Right atrium auricular region (tissue), 2 donors: ENCODE measurements at places on chromosomes 3 and 15. TPM values are rescaled to one million over a fixed set of nuclear protein-coding genes. Genes with fewer than 3 reads are reported as not detected.

The KNL1 gene
- 4.6 TPM for total RNA-seq

The PTH1R gene
- total RNA-seq = 7.2 TPM

DNA sequence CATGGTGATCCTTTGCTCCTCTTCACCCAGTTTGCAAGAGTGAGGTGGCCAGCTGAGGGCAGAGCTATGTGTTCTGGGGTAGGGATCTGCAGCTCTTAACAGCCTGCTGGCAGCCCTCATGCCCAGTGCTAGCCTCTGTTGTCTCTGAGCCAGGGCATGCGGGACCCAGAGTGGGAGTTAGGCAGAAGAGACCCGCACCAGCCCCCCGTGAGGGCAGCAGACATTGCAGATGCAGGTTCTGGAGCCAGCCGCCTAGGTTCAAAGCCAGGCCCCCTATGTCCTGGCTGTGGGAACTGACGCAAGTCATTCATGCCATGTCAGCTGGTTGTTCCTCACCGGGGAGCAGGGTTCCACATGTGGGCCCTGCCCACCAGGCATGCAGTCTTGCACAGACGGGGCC is 74.7 kb downstream of the DNAJB8 start:
- DNase-seq = no peak

DNA sequence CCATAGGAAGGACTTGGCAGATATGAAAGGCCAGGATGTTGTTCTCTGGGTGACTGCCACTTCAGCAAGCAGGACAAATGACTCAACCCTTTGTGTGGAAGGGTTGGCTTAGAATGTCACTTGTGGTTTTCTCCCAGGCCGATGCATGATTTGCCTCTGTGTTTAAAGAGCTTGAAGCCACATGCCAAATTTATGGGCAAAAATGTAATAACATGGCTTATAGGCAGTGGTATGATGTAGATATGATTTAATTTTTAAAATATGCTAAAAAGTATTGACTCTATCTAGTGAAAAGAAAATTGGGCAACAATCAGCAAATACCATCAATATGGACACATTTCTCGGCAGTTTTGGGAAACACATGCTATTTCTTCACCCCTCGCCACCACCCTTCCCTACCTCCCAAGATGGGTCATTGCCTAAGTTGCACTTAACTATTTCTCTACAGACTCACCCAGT is 114.6 kb downstream of the CYP19A1 start:
- DNase-seq = peak; percentile 63

GRCh38 chr3:177750436-177750835 is 553.2 kb upstream of the TBL1XR1 start:
- no peak for DNase-seq

DNA sequence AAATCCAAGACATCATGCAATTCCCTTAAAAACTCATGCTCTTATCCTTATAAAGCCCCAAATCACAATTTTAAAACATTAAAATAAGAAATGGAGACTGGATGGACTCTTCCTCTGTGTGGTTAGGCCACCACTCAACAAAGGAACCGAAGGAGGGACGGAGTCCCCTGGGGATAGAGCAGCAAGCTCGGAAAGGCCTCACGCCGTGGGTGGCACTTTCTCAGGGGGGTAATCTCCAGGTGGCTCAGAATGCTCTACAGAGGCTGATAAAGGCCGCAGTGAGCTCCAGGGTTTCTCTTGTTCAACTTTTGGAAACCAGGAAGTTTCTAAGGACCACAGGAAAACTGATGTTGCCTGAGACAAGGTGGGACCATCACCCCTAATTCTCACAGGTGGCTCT is 23.2 kb downstream of the CCR9 start:
- no peak for DNase-seq

DNA sequence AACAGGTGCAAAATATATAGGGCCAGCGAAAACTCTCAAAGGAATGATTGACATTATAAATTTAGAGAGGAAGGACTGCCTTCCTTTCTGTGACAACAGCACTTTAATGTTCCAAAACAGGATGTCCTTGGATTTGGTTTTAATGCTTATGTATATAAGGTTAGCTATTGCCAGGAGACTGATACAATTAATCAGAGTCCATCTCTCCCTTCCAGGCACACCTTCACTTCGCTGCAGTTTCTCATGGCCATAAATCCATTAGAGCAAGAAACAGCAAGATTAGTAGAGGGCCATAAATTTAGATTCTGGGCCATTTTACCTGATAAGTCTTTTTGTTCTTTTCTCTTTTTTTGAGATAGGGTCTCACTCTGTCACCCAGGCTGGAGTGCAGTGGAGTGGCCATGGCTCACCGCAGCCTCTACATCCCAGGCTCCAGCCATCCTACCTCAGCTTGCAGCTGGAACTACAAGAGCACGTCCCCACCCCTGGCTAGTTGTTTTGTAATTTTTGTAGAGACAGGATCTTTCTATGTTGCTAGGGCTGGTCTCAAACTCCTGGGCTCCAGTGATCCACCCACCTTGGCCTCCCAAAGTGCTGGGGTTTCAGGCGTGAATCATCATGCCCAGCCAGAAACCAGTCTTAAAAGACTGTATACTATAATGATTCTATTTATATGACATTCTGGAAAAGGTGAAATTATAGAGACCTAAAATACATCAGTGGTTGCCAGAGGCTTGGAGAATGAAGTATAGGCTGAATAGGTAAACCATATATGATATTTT is 15.7 kb upstream of the TFRC start:
- DNase-seq = no peak

DNA sequence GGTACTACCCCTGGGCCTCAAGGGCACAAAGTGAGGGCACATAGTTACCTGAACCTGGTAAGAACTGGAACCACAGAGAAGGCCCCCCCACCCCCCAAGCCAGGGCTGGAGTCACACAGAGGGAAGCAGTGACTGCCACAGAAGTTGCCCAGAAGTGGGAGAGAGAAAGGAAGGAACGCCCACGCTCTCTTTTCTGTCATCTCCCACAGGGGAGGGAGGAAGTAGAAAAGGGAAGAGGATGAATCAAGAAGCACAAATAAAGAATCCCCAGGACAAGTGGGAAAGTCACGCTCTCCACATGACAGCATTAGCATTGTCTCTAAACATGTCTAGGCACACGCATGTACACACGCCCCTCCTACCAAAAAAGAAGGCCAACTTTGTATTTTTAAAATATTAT is 114.7 kb upstream of the FRMD4B start:
- no peak for DNase-seq

- DNase-seq = no peak
These were observed 195.6 kb downstream of the RPLP1 start for GRCh38 chr15:69648212-69648611.

DNA sequence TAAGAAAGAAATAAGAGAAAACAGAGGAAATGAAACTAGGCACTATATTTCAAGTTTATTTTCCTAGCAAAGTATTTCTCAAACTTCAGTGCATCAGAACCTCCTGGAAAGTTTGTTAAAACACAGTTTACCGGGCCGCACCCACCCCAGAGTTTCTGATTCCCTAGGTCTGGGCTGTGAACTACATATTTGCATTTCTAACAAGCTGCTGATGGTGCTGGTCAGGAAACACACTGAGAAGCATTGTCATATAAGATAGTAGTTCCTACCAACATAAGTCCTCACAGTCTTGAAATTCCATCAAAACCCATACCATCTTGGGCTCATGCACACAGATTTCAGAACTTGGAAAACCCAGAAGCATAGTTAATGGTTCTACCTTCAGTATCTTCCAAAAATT is 8.3 kb downstream of the SLC9A9 start:
- DNase-seq = no peak

DNA sequence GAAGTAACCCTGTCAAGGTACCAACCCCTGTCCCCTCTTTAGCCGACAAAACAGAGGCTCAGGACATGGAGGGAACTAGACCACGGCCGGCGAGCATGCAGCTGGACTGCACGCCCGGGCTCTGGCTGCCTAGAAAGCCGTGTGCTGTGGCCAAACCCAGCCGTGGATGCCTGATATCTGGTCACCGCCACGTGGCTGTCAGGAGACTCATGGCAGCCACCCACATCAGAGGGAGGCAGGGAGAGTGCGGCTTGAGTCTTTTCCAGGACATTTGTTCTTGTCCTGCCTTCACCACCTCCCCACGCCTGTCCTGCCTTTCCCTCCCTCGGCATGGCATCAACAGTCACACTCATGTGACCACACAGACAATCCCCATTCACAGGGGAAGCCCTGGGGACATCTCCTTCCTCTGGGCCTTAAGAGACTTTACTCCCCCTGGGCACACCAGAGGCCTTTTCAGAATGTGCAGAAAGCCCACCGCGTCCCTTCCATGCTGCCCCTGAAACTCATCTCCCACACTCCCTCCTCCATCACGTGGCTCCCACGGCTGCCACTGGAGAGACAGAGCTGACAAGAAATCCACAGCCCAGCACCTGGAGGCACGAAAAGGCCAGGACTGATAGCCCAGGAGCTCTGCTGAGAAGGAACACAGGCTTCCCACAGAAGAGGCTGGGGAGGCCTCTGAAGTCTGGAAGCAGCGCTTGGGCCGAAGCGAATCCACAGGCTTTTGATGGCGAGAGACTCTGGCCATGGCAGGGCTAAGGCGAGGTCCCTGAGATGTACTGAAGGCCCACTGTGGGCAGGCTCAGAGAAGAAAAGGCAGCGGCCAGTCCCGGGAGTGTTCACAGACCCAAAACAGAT is 71.2 kb upstream of the IQSEC1 start:
- DNase-seq = no peak

DNA sequence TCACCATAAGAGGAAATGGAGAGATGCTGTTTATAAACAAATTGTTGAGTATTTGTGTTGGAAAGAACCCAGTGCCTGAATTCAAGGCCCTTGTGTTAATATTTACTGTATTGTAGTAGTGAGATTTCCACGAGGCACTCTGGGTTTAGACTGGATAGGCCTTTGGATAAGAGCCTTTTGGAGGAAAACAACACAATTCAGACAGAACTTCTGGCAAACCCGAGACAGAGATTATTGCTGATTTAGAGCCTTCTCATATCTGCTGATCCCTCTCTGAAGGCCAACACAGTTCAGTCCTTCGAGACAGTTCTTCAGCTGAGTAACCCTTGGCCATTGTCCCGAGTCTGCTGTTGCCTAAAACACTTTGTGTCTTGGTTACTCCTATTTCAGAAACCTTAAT is 55.7 kb downstream of the LMCD1 start:
- peak; percentile 73 for DNase-seq

GRCh38 chr3:107387555-107387954 is 10.3 kb downstream of the CCDC54 start:
- no peak for DNase-seq
